ENCODE measurements at places on chromosomes 3 and 15.

DNA sequence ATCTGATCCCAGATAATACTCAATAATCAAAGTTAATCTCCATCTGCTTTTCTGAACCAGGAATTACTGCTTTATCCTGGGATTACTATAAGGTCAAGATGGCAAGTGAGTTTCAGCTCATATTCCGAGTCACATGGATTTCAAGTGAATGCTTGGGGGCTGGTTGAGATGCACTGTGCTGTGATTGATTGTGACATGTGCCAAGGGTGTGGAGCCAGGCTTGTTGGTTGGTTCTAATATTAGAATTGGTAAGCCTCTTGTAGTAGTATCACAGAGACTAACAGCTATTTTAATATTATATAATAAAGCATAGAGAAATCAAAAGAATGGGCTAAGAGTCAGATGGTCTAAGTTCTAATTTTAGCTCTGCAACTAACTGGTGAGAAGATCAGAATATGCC, 74.2 kb upstream of the ICE2 start:
- no peak for DNase-seq

DNA sequence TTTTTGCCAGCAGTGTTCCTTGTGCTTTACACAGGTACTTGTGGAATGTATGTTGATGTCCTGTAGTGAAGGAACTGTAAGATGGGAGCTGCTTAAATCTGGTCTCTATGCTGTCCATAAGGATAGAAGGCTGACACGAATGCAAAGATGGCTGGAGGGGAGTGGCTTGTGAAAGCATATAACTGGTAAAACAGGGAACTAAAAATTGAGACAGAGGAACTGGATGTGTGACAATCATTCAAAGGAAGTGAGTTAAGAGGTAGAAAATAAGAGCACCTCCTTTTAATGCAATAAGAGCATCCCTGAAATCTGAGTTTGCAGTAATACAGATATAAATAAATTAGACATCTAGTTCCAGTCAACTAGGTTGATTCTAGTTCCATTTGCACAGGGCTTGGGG, 35.2 kb downstream of the RNF13 start:
- no peak for DNase-seq

GRCh38 chr15:84609818-84610525, 9.2 kb downstream of the ZSCAN2 start:
- DNase-seq: peak; percentile 14

DNA sequence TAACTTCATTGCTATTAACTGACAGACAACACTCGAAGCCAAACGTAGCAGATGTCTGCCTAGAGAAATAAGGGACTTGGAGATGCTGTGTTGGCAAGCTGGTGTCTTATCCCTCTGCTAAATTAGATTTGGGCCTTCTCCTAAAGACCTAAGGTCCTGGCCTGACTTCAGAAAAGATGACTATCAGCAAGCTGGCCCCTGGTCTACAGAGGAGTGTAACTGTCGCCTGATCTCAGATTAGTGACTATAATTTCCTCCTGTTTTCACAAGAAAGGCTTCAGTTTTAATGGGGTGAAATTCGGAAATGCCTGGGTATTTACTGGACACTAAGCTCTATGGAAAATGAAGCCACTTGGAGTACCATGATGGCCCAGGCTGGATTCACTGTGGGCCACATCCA, 53.1 kb upstream of the SLC7A14 start:
- no peak for DNase-seq

GRCh38 chr3:44415421-44415820, 62.0 kb downstream of the ZNF445 start:
- no peak for DNase-seq
